ENCODE measurements at places on chromosomes 2 and 18. TPM values are rescaled to one million over a fixed set of nuclear protein-coding genes. Genes with fewer than 3 reads are reported as not detected.
A peak's percentile ranks its signal among the peaks of the same experiment; 100 is the strongest.

TRIM43 gene
- not detected for total RNA-seq

CPLX4 gene
- total RNA-seq: not detected

KCNIP3 gene
- total RNA-seq: 0.29 TPM

C2orf15 gene
- 0.59 TPM for total RNA-seq

PLEKHH2 gene
- total RNA-seq: 18.8 TPM

DNA sequence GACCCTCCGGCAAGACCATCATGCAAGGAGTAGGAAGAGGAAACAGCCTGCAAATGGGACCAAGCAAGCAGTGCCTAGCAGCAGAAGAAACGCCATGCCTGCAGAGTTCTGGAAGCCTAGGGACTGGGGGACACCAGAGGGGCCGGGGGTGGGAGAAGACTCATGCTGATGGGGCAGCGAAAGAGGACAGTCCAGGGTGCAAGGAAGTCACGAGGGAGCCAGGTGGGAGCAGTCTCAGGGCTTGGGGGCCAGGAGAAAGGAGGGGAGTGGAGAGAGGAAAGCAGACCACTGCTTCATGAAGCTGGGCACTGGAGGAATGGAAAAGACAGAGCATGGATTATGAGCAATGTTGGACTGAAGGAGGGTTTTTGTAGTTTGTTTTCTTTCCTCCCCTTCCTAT is 119.4 kb upstream of the CAPN13 start:
- DNase-seq: no peak

- DNase-seq: no peak
These were observed 22.8 kb upstream of the LYPD1 start for GRCh38 chr2:132692816-132693215.

- no peak for DNase-seq
These were observed 231.7 kb upstream of the LYPD1 start for GRCh38 chr2:132901661-132902060.

- DNase-seq: peak; percentile 36
These were observed 221.0 kb downstream of the MTX2 start for GRCh38 chr2:176490061-176490861.

- DNase-seq: peak; percentile 58
These were observed 397.9 kb downstream of the MEIS1 start for GRCh38 chr2:66832646-66833435.

GRCh38 chr2:218419630-218420216 is 800 bp downstream of the VIL1 start:
- DNase-seq: peak; percentile 78

- DNase-seq: no peak
These were observed 48.8 kb upstream of the NPAS2 start for GRCh38 chr2:100771125-100771524.

DNA sequence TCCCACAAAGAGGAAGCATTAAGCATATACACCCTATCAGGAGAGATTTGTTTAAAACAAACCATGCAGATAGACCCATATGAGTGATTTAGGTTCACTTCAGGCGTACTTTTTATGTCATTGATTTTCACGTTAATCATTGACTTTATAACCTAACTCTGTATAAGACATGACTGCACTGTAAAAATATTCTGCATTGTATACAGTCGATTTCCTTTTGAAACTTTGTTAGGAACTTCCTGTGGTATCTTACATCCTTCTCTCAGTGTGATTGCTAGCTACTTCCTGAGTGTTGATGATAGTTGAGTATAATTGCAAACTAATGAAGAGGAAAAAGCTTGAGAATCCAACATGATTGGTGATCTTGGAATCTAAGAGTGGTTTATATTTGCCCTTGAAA is 69.4 kb downstream of the XIRP2 start:
- DNase-seq: no peak

DNA sequence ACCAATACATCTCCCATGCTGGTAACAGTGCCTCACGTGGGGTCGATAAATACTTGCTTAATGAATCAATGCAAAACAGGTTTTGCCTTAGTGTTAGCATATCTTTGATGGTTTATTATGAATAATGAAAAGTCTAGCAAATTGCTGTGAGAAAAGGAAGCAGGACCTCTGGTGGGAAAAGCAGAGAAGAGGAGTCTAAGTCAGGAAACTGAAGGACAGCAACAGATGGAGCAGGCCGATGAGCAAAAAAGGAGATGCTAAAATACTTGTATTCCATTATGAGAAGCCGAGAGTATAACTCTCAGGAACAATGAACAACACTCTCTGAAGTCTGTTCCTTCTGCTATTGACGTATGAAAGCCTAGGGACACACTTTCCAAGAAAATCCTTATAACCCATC is 555.2 kb upstream of the KLHL29 start:
- no peak for DNase-seq

All from osteoblast (primary cell).